ENCODE measurements at places on chromosomes 5 and 9.

DNA sequence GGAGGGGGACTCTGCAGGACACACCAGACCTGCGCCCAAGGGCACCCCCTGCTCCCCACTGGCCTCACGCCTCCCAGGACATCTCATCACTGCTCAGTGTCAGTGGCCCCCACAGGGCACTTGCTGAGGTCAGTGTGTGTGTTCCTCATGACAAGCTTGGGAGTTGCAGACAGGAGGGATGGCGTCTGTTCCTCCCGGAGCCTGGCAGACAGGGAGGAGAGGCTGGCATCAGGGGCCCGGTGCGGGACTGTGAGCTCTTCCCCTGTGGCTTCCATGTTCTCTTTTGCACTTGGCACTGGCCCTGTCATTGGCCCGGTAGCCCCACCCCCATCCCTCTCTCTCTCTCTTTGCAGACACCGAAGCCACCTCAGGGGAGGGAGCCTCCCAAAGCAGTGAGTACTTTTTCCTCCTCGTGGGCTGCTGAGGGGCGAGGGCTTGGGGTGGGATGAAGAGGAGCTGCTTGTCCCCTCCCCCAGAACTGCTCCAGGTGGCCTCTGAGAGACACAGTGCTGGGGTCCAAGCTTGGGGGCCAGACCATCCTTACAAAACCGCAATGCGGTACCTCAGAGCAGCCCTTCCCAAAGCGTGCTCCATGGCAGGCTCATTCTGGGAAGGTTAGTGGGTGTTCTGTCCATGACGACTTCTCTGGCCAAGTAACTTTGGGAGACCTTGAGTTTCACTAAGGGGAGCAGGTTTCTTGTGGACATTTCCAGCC, 75.7 kb downstream of the AMBP start:
- H3K4me3 ChIP-seq = no peak overlapping the region
- no peaks in the 10 kb centered on the region for H3K27me3 ChIP-seq
- no peak overlapping the region for H3K27ac ChIP-seq

- H3K4me1 ChIP-seq = peaks cover 7% of the 10 kb centered on the region
- H3K27me3 ChIP-seq = no peaks in the 10 kb centered on the region
- DNase-seq = no peak
- no peak overlapping the region for H3K4me3 ChIP-seq
These were observed 94.5 kb upstream of the LIFR start for GRCh38 chr5:38650946-38651345.

DNA sequence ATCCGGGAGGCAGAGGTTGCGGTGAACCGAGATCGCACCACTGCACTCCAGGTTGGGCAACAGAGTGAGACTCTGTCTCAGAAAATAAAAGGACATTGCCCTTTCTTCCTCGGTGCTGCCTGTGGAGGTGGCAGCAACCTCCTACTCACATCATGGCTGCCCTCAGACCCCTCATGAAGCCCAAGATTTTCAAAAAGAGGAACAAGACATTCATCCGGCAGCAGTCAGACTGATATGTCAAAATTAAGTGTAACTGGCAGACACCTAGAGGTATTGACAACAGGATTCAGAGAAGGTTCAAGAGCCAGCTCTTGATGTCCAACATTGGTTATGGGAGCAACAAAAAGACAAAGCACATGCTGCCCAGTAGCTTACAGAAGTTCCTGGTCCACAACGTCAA, 12.6 kb upstream of the PAX5 start:
- no peak overlapping the region for H3K4me3 ChIP-seq
- no peak overlapping the region for H3K27ac ChIP-seq
- H3K36me3 ChIP-seq = no peaks in the 10 kb centered on the region
- no peak for DNase-seq
- peaks cover 71% of the 10 kb centered on the region for H3K27me3 ChIP-seq

DNA sequence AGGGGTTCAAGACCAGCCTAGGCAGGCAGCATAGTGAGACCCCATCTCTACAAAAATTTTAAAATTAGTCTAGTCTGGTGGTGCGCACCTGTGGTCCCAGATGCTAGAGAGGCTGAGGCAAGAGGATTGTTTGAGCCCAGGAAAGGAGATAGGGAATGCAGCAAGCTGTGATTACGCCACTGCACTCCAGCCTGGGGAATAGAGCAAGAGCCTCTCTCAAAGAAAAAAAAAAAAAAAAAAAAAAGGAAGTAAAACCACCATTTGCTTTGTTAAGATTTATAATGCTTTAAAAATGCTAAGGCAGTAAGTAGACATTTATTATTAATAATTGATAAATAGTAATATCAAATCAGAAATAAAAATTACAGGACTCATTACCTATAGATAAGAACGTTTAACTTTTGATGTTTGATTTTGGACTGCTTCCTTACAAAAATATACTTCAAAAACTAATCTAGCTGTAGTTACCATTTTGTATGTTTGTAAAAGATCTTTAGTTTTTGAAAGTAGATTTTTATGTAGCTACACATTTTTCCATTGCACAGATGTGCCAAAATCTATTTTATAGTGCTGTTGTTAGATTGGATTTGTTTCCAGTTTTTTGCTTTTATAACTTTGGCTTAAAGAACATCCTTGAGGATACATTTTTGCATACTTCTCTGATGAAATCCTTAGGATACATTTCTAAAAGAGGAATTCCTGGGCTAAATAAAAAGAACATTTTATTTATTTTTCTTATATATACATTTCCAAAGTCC, 86.4 kb downstream of the INIP start:
- DNase-seq = no peak
- H3K27ac ChIP-seq = no peak overlapping the region
- no peaks in the 10 kb centered on the region for H3K36me3 ChIP-seq
- no peaks in the 10 kb centered on the region for H3K27me3 ChIP-seq
- H3K4me1 ChIP-seq = no peaks in the 10 kb centered on the region
- no peak overlapping the region for H3K4me3 ChIP-seq

DNA sequence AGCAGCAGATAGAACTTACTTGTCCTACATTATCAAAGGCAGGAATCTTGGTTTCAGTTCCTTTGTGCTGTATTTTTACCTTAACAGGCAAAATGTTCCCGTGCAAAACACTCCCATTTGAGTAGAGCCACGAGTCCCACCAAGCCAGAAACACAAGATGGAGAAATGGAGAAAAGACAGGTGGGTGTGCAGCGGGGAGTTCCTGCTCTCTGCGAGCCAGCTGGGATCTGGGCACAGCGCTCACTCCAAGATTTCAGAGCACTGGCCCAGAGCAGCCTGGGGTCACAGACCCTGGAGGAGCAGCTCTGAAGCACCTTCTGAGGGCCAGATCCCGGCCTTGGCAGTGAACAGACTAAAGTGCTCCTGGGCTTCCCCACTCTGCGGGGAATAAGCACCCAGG, 2.9 kb downstream of the UCK1 start:
- no peak overlapping the region for H3K4me3 ChIP-seq
- H3K36me3 ChIP-seq = peaks cover 44% of the 10 kb centered on the region
- H3K27ac ChIP-seq = no peak overlapping the region
- no peaks in the 10 kb centered on the region for H3K27me3 ChIP-seq
- no peaks in the 10 kb centered on the region for H3K4me1 ChIP-seq

DNA sequence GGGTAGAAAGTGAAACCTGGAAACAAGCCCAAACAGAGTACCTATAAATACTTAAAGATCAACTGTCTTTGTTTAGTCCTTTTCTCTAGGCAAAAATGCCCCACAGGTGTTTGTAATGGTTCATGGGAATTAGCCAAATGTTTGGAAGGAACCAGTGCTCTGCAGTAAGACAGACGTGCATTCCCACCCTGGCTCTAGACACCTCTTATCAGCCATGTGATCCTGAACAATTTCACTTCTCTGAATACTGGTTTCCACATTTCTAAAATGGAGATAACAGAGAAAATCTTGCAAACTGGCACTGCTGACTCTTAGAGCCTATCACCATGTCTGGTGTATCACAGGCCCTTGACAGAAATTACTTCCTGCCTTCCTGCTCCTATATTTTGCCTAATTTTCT, 30.0 kb downstream of the GLIS3 start:
- H3K27ac ChIP-seq = no peak overlapping the region
- no peak overlapping the region for H3K4me3 ChIP-seq
- H3K27me3 ChIP-seq = no peaks in the 10 kb centered on the region
- no peaks in the 10 kb centered on the region for H3K4me1 ChIP-seq
- no peaks in the 10 kb centered on the region for H3K36me3 ChIP-seq
- no peak for DNase-seq

GRCh38 chr5:21791304-21791703, 1061.8 kb downstream of the CDH12 start:
- no peaks in the 10 kb centered on the region for H3K27me3 ChIP-seq
- H3K4me3 ChIP-seq = no peak overlapping the region
- no peak for DNase-seq
- H3K27ac ChIP-seq = peak overlapping the region; percentile 15
- H3K36me3 ChIP-seq = no peaks in the 10 kb centered on the region
- peaks cover 21% of the 10 kb centered on the region for H3K4me1 ChIP-seq

- H3K27me3 ChIP-seq = peaks cover 13% of the 10 kb centered on the region
- H3K4me3 ChIP-seq = no peak overlapping the region
- no peaks in the 10 kb centered on the region for H3K36me3 ChIP-seq
- H3K4me1 ChIP-seq = no peaks in the 10 kb centered on the region
These were observed 27.5 kb downstream of the CCDC152 start for GRCh38 chr5:42784132-42784531.

Measured in RWPE2 (cell line).